ENCODE measurements at places on chromosomes 2 and 18.

GRCh38 chr2:234823877-234824376 lies 127.9 kb upstream of the SH3BP4 start:
- peak; percentile 40 for DNase-seq

- DNase-seq = no peak
These were observed 18.4 kb upstream of the REV1 start for GRCh38 chr2:99507937-99508818.

GRCh38 chr2:187055463-187055862 lies 206.5 kb upstream of the ZSWIM2 start:
- DNase-seq = peak; percentile 21

- no peak for DNase-seq
These were observed 228.9 kb downstream of the RNF144A start for GRCh38 chr2:7146151-7146550.

- DNase-seq = no peak
These were observed 7.0 kb downstream of the XIRP2 start for GRCh38 chr2:166895243-166895642.

- peak; percentile 50 for DNase-seq
These were observed 31.7 kb downstream of the PCARE start for GRCh38 chr2:29042561-29043075.

DNA sequence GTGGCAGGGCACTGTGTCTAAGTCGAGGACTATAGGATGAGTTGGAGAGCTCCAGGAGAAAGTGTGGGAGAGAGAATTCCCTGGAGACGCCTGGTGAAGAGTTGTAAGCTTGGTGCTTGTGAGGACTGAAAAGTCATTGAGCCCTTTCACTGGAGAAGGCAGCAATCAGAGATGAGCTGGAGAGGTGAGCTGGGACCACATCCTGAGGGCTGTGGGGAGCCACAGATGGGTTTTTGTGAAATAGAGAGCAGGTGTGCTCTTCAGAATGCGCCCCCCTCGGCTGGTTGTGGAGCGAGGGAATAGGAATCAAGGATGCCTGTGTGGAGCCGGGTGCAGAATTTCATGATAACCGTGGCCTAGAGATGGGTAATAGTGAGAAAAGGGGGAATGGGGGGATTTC lies 224.3 kb downstream of the KLHL29 start:
- DNase-seq = no peak

GRCh38 chr2:159168707-159169106 lies 117.8 kb downstream of the WDSUB1 start:
- DNase-seq = no peak

GRCh38 chr2:230717600-230717999 lies 5.0 kb downstream of the CAB39 start:
- no peak for DNase-seq

DNA sequence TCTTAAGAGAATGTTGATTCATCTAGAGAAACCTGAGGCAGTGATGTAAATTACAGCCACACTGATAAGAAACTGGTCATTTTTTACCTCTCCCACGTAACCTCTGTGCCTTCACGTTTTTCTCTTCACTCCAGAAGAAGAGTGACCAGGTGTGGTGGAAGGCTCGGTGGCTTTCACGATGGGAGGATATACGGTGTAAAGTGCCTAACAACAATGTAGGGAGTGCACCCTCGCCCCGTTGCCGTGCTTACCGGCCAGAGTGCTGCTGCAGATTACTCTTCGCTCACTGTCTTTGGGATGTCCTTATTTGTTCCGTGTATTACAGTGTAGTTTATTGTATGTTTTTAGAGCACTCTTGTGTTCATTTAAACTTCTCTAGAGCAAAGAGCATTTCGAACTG lies 46.5 kb downstream of the NCK2 start:
- no peak for DNase-seq

GRCh38 chr2:218155953-218156479 lies 10.7 kb downstream of the CXCR1 start:
- no peak for DNase-seq

GRCh38 chr2:156687715-156688114 lies 251.5 kb downstream of the GPD2 start:
- no peak for DNase-seq

DNA sequence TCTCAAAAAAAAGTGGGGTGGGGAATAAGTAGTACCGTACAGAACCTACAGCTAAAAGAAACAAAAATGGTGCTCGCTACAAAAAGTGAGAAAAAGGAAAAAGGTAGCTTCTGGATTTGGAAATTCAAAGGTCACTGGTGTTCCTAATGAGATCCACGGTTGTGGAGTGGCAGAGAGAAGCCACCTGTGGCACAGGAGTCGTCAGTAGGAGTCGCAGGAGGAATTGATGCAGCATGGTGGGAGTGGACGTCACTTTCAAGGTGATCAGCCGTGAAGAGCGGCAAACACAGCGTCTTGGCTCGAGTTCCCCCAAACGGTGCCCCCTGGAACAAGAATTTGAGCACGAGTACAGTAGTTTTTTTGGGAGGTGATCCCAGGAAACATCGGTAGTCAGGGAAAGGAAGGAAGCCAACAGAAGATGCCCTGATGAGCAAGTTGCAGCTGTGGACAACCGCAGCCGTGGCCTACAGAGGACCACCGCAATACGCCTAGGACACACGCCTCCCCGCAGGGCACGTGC lies 1.4 kb upstream of the TTL start:
- DNase-seq = no peak

DNA sequence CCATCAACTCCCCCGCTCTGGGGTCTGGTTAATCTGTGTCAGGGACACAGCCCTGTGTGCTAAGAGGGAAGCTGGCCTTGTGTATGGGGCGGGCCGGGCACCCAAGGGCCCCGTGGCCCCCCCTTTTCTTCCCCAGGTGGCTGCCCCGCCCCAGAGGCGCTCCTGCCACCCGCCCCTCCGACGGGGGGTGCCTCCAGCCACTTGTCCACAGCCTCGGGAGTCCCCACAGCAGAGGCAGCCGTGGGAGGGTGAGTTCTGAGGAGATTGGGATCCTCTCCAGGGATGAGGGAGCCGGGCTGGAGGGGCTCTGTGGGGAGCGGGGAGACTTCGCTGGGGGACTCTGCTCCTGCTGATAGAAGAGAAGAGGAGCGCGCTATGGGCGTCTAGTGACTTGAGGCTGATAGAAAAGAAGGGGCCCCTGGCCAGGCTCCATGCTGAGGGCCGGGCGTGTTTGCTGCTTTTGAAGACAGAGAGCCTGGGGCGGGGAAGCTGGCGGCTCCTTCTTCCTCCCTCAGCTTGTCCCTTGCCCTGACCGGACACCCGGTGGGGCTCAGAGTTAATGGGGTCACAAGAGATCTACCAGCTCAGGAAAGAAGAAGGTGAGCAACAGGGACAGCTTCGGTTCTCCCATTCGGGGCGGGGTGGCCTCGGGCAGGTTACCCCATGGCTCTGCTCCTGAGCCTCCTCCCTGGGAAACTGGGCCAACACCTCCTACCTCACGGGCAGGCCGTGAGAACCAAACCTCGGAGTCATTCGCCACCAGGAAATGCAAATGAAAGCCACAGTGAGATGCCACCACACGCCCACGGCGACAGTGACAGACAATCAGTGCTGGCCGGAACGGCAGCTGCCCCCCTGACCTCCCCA lies 89.4 kb upstream of the TAF1B start:
- no peak for DNase-seq

- no peak for DNase-seq
These were observed 34.3 kb downstream of the CCDC68 start for GRCh38 chr18:54924948-54925347.

DNA sequence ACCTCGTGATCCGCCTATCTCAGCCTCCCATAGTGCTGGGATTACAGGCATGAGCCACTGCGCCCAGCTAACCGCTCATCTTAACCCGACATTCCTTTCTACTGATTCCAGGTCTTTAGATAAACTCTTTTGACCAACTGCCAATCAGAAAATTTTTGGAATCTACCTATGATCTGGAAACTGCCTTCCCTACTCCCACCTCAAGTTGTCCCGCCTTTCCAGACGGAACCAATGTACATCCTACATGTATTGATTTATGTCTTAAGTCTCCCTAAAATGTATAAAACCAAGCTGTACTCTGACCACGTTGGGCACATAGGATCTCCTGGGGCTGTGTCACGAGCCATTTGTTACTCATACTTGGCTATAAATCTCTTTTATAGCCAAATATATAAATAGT lies 3.2 kb upstream of the NEU2 start:
- no peak for DNase-seq

DNA sequence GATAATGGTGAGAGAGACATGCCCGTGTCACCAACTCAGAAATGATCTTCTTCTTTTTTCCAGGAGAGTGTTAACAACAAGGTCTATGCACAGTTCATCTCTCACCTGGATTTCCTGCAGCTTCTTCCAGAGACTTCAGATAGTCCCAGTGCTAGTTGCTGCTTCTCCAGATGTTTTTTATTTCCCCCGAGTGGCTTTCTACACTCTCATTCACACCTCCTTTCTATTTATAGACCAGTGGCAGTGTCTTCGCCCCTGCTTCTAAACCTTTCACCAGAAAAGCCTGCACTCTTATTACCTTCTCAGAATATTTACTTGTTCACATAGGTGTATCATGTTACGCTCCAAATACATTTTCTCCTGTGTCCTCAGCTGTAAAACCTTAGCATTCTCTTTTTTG lies 558.8 kb upstream of the CHAC2 start:
- peak; percentile 15 for DNase-seq

GRCh38 chr2:110650346-110650745 lies 27.5 kb downstream of the BUB1 start:
- DNase-seq = no peak

GRCh38 chr2:134493797-134494196 lies 225.0 kb downstream of the TMEM163 start:
- no peak for DNase-seq

DNA sequence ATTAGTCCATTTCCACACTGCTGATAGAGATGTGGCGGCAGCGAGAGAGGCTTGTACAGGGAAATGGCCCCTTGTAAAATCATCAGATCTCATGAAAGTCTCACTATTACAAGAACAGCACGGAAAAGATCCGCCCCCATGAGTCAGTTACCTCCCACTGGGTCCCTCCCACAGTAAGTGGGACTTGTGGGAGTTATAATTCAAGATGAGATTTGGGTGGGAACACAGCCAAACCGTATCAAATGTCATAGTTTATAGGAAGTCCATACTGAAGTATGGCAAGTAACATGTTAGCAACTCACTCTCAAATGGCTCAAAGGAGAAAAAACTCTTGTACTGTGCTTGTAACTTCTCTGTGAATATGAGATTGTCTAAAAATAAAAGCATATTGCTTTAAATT lies 56.1 kb downstream of the FARP2 start:
- peak; percentile 5 for DNase-seq

DNA sequence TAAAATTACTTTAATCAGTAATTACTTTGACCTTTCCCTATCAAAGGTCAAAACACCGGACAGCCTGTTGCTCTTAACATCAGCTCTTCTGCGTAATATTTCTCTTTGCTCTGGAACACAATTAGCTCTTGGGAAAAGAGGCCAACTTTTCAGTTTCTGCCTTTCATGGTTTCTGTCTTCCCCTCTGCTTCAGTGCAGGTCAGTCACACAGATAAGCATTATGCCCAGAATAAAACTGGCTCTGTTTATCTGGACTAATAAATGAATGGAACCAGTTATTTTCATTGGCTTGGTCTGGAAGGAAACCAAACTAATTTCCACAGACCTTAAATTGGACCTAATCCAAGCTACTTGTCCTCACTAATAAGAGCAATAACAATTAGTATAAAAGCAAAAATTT lies 26.2 kb upstream of the GALNT3 start:
- DNase-seq = no peak
